ENCODE measurements at places on chromosomes 2 and 18.

- no peak for DNase-seq
These were observed 57.4 kb downstream of the ATIC start for GRCh38 chr2:215369181-215369760.

DNA sequence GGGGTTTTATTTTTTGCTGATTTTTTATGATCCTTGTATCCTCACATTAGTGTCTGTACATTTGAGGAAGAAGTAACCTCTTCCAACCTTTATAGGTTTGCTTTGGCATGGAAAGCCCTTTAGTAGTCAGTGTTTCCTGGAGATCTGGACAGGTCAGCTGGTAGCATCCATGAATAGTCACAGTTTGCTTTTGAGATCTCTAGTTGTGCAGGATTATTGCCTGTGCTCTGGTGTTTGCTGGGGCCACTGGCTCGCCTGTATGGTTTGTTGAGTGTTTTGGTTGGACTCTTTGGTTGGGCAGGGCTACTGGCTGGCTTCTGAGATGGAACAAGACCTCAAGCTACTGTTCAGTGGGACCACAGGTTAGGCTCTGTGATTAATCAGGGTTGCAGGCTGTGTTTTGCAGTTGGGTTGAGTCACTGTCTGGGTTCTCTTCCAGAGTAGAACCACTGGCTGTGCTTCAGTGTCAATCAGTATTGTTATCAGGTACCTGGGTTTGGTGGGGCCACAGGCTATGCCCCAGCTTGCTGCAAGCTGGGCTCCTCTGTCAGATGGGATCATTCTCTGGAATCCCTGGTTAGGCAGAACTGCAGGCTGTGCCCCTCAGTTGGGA, 20.0 kb downstream of the SP140L start:
- DNase-seq, result no peak

GRCh38 chr18:61827591-61827990, 65.2 kb downstream of the RNF152 start:
- DNase-seq, result no peak

DNA sequence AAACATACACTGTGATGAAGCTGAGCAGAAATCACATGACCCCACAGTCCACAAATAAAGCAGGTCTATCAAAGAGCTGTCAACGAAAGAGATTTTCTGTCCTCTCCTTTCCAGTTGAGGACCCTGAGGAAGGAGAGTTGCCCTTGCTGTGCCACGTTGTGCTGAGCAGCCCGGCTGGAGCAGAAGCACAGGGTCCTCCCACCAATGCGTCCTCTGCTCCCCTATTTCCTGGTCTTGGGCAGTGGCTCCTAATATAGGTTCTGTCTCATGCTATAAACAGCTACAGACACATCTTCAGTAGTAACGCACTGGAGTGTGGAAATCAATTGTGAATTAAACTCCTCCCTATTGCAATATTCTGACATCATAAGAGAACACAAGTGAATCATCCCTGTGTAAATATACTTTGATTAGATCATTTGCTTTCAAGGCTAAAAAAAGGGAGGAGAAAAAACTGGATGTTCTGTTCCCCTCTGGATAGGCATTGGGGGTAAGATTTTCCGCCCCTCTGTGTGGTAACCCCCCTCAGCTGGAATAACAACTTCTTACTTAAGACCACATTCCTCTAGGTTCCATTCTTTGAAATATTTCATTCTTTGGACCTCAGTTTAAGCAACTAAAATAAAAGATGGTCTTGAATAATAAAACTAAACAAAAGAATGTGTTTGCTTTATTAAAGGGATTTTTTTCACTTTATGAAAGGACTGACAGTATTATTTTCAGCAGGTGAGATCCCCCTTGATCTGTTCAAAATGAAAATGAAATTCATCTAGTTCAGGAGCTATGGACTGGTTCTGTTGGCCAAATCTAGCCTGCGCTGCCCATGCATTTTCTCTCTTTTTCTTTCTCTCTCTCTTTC, 8.3 kb upstream of the RHOB start:
- DNase-seq, result no peak

- DNase-seq, result no peak
These were observed 415.3 kb downstream of the HRH4 start for GRCh38 chr18:24875777-24876176.

DNA sequence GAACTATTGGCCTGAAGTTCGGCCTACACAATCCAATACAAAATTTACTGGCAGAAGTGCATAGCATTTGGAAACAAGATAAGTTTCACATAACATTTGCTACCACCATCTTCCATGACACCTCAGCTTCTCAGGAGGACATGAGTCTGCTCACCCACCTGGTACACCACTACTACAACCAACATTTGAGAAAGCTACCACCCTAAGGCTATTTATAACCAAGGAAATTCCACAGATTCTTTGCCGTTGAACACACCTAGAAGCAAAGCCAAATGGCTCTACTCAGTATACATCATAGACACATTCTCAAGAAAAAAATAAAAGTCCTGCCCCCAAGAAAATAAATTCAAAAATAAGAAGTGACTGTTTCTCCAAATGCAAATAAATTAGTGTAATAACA, 145.3 kb downstream of the SPAG16 start:
- DNase-seq, result no peak

GRCh38 chr2:84427235-84428138, 31.6 kb downstream of the SUCLG1 start:
- DNase-seq, result no peak

- no peak for DNase-seq
These were observed 4.0 kb downstream of the TMEM200C start for GRCh38 chr18:5891184-5891853.

DNA sequence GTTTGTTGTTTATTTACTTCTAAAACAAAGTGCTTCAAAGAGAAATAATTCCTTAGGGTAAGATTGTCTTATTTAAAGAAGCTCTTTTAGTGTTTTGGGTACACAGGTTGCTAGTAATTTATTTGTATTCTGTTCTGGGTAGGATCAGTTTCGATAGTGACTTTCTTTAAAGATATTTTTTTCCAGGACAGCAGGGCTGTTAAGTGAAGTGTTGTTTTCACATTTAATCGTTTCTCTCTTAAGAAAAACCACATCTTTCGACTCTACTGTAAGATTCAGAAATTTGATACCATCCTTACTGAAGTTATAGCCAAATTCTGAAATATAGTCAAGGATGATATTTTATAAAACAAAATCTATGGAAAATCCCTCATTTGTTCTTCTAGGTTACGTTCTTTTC, 17.8 kb downstream of the TNFRSF11A start:
- no peak for DNase-seq

GRCh38 chr2:215657844-215658243, 222.0 kb upstream of the FN1 start:
- no peak for DNase-seq

GRCh38 chr18:27855486-27855885, 321.4 kb downstream of the CDH2 start:
- no peak for DNase-seq

DNA sequence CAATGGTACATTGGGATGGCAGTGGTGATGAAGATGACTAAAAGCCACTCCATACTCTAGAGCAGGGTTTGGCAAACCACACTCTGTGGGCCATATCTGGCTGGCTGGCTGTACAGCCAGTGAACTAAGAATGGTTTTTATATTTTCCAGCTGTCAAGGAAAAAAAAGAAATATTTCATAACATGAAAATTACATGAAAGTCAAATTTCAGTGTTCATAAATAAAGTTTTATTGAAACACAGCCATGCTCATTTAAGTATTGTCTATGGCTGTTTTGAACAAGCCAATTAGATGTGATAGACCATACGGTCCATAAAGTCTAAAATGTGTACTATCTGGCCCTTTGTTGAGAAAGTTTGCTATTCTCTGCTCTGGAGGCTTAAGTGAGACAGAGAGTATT, 1.5 kb downstream of the TTC21B start:
- DNase-seq, result no peak

GRCh38 chr2:200466425-200467418, 43.1 kb downstream of the KCTD18 start:
- DNase-seq, result no peak

DNA sequence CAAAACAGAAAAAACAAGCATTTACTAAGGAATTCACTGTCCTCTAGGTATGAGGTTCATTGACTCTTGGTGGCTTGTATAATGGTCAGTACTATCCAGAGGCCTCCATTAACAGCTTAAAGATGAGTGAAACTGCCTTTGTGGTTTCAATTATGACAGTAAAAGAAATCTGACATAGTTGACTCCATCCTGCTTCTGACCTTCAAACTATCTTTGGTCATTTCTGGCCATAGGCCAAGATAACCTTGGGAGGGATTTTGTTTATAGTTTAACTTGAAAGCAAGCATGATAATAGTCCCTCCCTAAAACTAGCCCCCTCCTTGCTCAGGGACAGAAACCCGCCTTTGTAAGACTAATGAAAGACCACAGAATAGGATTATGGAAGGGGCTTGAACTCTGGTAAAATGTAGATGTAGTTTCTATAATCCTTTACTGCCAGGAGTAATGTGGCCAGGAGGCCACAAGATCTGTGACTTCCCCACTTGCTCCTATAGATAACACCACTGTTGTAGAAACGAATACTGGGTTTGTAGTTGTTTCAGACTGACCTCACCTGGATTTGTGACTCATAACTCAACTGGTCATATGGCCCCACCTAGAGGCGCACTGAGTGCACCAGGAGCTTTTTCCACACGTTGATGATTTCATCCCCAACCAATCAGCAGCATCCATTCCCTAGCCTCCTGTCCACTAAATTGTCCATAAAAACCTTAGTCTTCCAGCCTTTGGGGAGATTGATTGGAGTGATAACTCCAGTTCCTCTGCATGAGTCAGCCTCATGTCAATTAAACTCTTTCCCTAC, 8.6 kb upstream of the PLEKHM3 start:
- DNase-seq, result peak; percentile 39

DNA sequence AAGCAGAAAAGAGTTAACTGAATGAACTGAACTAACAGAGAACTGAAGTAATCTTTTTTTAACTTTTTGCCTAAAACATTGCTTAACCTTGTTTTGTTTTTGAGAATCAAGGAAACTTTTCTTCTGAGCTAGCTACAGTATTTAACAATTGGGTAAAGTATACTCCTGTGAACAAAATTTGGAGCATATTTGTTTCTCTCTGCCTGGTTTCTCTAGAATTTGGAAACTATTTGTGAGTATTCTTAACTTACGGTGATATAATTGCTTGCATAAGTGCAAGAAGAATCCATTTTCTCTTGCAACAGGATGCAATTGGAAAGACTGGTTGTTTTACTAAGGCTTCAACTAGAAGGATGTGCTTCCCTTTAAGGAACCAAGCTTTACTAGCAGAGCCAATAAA, 65.9 kb upstream of the FAM98A start:
- DNase-seq, result no peak

DNA sequence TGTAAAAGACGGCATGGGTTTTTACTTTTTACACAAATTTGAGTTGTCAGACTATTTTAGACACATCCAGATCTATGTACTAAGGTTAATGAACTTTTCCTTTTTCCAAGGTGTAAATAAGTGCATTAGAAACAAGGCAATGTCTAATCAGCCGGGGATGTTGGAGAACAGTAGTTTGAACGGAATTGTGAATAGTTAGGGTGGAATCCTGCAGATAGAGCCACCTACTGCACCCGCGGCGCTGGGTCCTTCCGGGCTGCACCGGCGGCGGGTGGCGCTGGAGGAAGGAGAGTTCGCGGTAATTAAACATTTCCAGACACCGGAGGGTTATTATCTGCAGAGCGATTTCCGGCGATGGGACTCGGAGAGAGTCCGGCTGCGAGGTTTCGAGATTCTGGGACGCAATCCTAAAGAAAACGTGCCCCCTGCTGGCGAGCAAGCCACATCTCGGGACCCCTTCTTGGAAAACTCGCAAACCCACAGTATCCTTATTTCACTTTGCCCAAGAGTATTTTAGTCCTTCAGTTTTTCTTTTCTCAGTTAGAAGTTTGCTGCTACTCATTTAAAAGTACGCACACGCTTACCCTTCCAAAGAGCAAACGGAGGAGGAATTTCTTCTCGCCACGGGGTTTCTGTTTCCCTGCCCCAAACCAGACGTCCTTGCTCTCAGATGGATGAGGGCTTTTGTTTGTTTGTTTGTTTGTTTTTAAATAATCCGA, 4.5 kb upstream of the OSR1 start:
- no peak for DNase-seq

DNA sequence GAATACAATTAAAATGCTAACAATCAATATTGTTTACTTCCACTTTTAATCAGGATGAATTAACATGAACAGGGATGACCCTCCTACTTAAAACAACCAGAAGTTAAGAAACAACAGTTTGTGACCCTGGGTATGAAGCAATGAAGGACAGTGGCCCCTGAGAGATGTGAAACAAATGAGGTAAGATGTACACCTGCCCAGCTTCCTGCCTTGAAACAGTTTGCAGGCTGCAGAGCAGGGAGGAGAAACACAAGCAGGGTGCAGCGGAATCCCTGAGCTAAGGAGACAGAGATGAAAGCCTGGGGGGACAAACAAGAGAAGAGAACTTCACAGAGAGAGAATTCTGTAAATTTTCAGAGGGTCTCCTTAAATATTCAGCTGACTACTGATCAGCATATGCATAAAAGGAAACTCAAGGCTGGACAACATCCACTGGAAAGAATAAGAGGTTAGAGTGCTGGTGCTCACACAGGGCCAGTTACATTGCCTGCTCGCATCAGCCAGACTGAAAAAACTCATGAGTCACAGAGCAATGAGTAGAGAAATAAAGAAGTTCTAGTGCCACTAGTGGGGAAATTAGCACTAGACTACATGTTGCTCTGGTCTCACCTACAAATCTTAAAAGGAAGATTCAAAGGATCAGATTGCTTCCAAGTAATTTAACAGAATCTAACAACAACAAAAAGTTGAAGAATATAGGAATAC, 106.4 kb downstream of the PID1 start:
- no peak for DNase-seq

DNA sequence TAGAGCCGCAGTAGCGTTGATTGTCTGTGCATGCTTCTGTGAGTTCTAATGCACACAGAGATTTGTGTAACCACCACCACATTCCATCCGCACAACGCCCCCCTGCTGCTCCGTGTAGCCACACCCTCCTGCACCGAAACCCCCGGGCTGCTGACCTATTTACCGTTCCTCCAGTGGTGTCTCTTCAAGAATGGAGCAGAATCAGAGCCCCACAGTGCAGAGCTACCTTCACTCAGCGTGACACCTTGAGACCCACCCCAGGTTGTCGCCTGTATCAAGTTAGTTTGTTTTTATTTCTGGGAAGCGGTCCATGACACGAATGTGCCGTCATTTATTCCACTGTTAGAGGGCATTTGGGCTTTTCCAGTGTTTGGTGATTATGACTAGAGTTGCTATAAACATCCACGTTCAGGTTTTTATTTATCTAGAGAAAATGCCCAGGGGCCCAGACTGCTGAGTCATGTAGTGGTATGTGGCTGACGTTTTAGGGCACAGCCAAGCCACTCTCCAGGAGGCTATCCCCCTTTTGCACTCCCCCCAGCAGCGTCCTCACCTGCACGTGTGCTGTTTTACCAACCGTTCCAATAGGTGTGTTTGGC, 266.8 kb downstream of the NDUFA10 start:
- no peak for DNase-seq

- DNase-seq, result no peak
These were observed 114.5 kb downstream of the PIEZO2 start for GRCh38 chr18:11034884-11035283.

- DNase-seq, result no peak
These were observed 1257.4 kb upstream of the ZEB2 start for GRCh38 chr2:145777297-145777696.
